ENCODE measurements at places on chromosomes 12 and 14.
A peak's percentile ranks its signal among the peaks of the same experiment; 100 is the strongest.

DNA sequence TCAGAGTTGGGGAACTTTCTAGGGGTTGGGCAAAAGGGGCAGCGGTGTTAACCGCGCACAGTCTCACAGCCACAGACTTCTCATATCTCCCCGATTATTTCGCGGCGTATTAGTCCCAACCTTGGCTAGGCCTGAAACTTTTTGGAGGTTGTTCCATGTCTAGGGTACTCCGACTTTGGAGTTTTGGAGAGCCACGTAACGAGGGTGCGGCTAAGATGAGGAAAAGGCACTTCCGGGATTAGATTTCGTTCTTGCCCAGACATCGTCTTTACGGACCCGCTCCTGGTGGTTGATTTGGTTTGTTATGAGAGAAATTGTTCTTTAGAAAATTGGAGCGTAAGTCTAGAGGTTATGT, 513 bp downstream of the CCNK start:
- H3K27ac ChIP-seq, result peak overlapping the region; percentile 99
- peak overlapping the region; percentile 99 for H3K4me3 ChIP-seq
- H3K4me1 ChIP-seq, result peaks cover 59% of the 10 kb centered on the region
- no peak for DNase-seq

GRCh38 chr14:59224341-59224740, 35.9 kb downstream of the DAAM1 start:
- H3K27me3 ChIP-seq, result no peaks in the 10 kb centered on the region
- no peak for DNase-seq
- no peak overlapping the region for H3K27ac ChIP-seq
- H3K4me1 ChIP-seq, result peaks cover 39% of the 10 kb centered on the region
- H3K36me3 ChIP-seq, result no peaks in the 10 kb centered on the region
- no peak overlapping the region for H3K4me3 ChIP-seq

DNA sequence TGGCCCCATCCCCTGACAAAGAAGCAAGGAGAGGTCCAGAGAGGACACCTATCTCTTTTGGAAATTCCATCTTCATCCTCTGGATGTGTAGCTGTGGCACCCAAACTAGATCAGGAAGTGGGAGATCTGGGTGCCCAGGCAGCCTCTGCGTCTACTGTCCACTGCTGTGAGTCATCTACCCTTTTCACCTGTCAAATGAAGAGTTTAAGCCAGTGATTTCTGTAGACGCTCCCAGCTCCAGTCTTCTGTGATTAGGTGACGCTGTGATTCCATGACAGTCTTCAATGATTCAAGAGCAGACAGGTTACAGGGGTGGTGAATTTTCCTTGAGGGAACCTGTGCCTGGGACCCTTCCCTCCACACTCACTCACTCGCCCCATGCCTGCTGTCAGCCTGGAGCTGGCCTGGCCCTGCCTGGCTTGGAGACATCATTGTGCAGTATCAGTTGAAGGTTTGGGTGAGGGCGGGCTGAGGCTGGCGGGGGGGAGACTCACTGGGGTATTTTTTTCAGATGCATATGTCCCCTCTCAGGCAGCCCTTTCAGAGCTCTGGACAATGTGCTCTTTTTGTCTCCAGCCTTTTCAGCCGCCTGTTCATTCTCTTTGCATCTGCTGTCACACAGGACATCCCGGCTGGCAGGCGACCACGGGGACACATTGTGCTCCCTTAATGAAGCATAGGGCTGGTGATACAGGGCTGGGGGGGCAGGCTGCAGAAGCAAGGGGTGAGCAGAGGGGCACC, 56.8 kb upstream of the PARP11 start:
- DNase-seq, result no peak
- H3K4me1 ChIP-seq, result peaks cover 14% of the 10 kb centered on the region
- H3K4me3 ChIP-seq, result no peak overlapping the region
- peaks cover 6% of the 10 kb centered on the region for H3K36me3 ChIP-seq

- no peak overlapping the region for H3K4me3 ChIP-seq
- no peaks in the 10 kb centered on the region for H3K36me3 ChIP-seq
- peaks cover 21% of the 10 kb centered on the region for H3K4me1 ChIP-seq
Measured at GRCh38 chr14:40221428-40221827, 789.2 kb upstream of the FBXO33 start.

DNA sequence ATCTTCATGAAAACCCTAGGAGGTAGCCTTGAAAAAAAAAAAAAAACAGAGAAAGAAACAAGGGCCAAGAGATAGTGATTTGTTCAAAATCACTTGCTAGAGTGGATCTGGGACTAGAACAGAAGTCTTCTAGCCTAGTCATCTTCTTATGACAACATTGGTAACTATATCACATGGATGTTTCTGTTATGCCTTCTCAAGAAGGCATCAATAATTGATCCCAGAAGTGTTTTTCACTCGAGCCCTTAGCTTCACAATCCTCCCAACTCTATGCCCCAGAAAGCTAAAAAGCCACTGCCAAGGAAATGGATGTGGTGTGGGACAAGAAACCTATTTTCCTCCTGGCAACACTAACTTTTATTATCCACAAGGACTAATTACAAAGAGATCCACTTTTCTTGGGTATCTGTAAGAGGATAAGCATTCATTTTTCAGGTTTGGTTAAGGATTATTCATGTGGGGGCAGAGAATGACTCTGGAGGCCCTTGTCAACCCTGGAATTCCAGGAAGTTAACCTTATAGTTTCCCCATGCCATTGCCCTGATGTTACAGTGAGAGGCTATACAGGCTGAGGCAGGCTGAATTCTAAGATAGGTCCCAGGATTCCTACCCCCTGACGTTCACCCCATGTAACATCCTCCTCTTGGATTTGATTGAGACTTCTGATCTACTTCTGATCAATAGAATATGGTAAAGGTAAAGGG, 67.7 kb upstream of the CPM start:
- no peaks in the 10 kb centered on the region for H3K4me1 ChIP-seq
- no peaks in the 10 kb centered on the region for H3K27me3 ChIP-seq
- no peak for DNase-seq
- H3K4me3 ChIP-seq, result no peak overlapping the region
- H3K27ac ChIP-seq, result no peak overlapping the region

GRCh38 chr12:65882486-65882885, 58.2 kb downstream of the HMGA2 start:
- peak overlapping the region; percentile 88 for H3K4me3 ChIP-seq
- H3K36me3 ChIP-seq, result no peaks in the 10 kb centered on the region
- H3K27me3 ChIP-seq, result peaks cover 33% of the 10 kb centered on the region

DNA sequence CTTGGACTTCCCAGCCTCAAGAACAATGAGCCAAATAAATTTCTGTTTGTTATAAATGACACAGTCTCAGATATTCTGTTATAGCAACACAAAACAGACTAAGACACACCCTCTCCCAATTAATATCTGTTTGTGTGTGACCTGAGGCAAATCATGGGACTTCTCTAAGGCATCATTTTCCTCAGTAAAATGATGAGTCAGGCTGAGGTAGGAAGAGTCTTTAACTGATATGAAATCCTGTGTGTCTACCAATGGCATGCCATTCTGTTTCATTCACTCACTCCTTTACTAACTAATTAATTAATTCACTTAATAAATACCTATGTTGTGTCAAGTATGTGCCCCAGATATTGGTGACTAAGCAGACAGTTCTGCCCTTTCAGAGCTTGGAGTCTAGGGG, 258.4 kb upstream of the CRY1 start:
- H3K27ac ChIP-seq, result no peak overlapping the region
- H3K4me1 ChIP-seq, result peaks cover 11% of the 10 kb centered on the region
- H3K27me3 ChIP-seq, result no peaks in the 10 kb centered on the region
- no peak overlapping the region for H3K4me3 ChIP-seq
- no peak for DNase-seq

- peaks cover 19% of the 10 kb centered on the region for H3K4me1 ChIP-seq
- DNase-seq, result no peak
- H3K4me3 ChIP-seq, result no peak overlapping the region
- no peaks in the 10 kb centered on the region for H3K36me3 ChIP-seq
- H3K27ac ChIP-seq, result no peak overlapping the region
Measured at GRCh38 chr14:54493293-54493692, 4.5 kb upstream of the GMFB start.

- H3K27me3 ChIP-seq, result no peaks in the 10 kb centered on the region
- H3K27ac ChIP-seq, result peak overlapping the region; percentile 77
- H3K36me3 ChIP-seq, result no peaks in the 10 kb centered on the region
Measured at GRCh38 chr12:108664338-108665258, 30.9 kb upstream of the SELPLG start.

- H3K4me3 ChIP-seq, result no peak overlapping the region
- no peak for DNase-seq
- H3K36me3 ChIP-seq, result no peaks in the 10 kb centered on the region
- no peak overlapping the region for H3K27ac ChIP-seq
- H3K4me1 ChIP-seq, result no peaks in the 10 kb centered on the region
- H3K27me3 ChIP-seq, result peaks cover 10% of the 10 kb centered on the region
Measured at GRCh38 chr14:93752980-93753561, 35.2 kb downstream of the PRIMA1 start.

DNA sequence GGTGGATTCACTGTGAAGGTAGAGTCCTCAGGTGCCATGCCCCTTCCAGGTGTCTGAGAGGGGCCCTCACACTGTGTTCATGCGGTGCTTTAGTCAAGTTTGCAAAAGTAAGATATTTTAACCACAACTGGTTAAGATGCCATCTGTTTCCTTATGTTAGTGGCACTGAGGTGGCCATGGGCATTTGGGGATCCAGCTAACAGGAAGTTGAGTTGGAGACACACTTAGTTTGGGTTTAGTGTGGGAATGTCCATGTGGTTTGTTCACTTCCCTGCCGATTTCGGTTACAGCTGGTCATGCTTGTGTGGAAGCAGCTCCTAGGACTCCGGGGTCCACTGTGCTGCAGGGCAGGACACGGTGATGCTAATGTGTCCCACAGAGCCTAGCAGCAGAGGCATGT, 17.3 kb upstream of the ABHD12B start:
- H3K36me3 ChIP-seq, result no peaks in the 10 kb centered on the region
- peak overlapping the region; percentile 66 for H3K27ac ChIP-seq

GRCh38 chr14:47978871-47979270, 303.5 kb upstream of the MDGA2 start:
- no peaks in the 10 kb centered on the region for H3K36me3 ChIP-seq
- H3K27ac ChIP-seq, result no peak overlapping the region
- no peaks in the 10 kb centered on the region for H3K4me1 ChIP-seq

GRCh38 chr14:69328765-69329164, 68.8 kb downstream of the GALNT16 start:
- H3K36me3 ChIP-seq, result no peaks in the 10 kb centered on the region
- H3K27ac ChIP-seq, result no peak overlapping the region
- no peak for DNase-seq
- no peaks in the 10 kb centered on the region for H3K4me1 ChIP-seq
- H3K4me3 ChIP-seq, result no peak overlapping the region
- peaks cover 15% of the 10 kb centered on the region for H3K27me3 ChIP-seq

DNA sequence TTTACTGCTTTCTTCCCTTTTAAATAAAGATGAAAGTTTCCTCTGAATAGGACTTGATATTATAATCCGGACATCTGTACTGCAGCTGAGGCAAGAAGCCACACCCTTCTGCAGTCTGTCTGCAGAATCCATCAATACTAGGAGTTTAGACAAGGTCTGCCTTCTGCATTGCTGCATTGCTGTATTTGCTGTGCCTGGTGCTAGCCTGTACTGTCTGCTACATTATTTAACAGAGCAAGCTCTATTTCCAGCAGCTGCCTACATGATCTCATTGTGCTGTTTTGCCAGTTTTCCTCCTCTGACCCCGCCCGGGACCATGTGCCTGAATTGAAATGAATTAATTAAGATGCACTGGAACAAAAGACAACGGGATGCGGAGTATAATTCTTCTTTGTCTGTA, 1.7 kb downstream of the TUBA1A start:
- peaks cover 16% of the 10 kb centered on the region for H3K36me3 ChIP-seq
- peaks cover 4% of the 10 kb centered on the region for H3K4me1 ChIP-seq
- no peak overlapping the region for H3K4me3 ChIP-seq
- H3K27ac ChIP-seq, result no peak overlapping the region

DNA sequence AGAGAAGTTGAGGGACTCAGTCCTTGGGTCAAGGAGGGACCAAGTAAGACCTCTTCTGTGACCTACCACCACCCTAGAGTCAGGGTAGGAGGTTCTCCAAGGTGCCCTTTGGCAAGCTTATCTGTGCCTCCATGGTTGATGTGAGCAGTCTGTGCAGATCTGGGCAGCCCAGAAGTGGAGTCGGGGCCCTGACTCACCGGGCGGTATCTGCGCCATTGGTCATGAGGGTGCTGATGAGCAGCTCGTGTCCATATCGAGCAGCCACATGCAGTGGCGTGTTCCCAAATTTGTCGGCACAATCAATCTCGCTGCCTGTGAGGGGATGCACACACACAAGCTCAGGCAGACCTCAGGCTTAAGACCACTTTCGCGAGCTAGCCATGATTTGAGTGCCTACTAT, 5.1 kb downstream of the ANKRD52 start:
- no peak for DNase-seq
- H3K4me1 ChIP-seq, result peaks cover 15% of the 10 kb centered on the region
- no peak overlapping the region for H3K4me3 ChIP-seq

GRCh38 chr12:92134638-92135274, 10.9 kb downstream of the BTG1 start:
- H3K4me3 ChIP-seq, result peak overlapping the region; percentile 75
- H3K36me3 ChIP-seq, result peaks cover 12% of the 10 kb centered on the region
- peaks cover 90% of the 10 kb centered on the region for H3K4me1 ChIP-seq
- H3K27me3 ChIP-seq, result no peaks in the 10 kb centered on the region
- DNase-seq, result no peak

DNA sequence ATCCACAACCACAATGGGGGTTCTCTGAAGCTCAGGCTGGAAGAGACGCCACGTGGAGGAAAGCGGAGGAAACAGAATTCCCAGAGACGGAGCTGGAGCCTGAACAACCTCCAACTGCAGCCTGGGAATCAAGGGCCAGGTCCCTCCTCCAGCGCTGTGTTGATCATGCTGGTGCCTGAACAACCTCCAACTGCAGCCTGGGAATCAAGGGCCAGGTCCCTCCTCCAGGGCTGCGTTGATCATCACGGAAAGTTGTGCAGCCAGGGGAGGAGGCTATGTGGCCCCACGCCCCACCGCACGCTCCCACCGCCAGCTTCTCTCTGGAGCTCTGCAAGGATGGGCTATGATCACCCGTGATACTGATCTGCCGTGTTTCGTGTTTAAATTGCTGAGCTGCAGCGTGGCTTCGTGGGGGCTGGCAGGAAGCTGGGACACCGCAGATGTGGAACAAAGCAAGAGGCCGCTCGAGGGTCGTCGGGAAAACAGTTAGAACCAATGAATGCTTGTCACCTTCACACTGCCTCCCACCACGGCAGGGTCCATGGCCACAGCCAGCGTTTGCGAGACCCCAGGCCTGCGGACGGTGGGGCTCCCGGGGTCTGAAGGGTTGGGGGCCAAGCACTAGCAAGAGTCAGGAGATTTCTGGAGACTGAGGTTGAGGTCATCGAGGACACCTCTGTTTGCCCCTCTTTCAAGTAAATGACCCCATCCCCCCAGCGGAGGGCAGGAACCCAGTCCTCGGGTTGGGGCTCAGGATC, 51.8 kb upstream of the FBRSL1 start:
- no peaks in the 10 kb centered on the region for H3K27me3 ChIP-seq
- no peaks in the 10 kb centered on the region for H3K36me3 ChIP-seq
- H3K27ac ChIP-seq, result no peak overlapping the region

All from naive B cell (primary cell).